ENCODE measurements at places on chromosomes 4 and X.

GRCh38 chr4:182874304-182874751, 42.9 kb downstream of the DCTD start:
- no peak for DNase-seq

- peak; percentile 31 for DNase-seq
Measured at GRCh38 chr4:140790765-140791164, 34.6 kb upstream of the TBC1D9 start.

DNA sequence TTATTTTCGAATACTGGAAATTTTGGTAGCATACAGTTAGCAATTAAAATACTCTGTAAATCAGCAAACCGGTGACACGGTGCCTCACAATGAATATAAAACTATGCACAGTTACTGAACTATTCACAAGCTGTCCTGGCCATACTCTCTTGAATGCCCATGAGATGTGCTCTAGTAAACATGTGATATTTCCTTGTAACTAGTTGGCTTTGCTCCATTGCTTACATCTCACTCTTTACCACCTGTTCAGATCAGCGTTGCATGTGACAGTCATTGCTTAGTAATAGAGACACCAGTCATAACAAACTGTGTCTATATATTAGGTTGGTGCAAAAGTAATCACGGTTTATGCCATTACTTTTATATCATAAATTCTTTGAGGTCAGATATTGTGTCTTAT, 897.9 kb upstream of the FTHL17 start:
- no peak for DNase-seq

- DNase-seq = peak; percentile 39
Measured at GRCh38 chr4:118955515-118955914, 66.9 kb downstream of the SYNPO2 start.

- DNase-seq = peak; percentile 58
Measured at GRCh38 chr4:36351082-36351666, 69.8 kb downstream of the DTHD1 start.

DNA sequence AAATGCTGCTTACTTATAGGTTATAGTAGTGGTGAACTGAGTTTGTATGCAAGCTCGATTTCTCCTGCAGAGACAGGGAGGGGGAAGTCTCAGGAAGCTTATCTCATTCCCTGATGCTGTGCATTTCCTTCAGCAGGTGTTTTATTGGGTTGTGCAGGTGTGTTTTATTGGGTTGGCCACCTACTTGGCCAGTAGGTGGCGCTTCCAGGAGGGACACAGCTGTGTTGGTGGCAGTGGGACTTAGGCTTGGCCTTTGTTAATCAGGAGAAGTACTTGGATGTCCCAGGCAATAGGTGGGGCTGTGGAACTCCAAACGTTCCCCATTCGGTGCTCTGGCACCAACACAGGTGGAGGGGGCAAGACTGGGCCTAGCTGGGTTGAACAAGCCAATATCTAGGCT, 196.0 kb upstream of the DCAF8L1 start:
- no peak for DNase-seq

DNA sequence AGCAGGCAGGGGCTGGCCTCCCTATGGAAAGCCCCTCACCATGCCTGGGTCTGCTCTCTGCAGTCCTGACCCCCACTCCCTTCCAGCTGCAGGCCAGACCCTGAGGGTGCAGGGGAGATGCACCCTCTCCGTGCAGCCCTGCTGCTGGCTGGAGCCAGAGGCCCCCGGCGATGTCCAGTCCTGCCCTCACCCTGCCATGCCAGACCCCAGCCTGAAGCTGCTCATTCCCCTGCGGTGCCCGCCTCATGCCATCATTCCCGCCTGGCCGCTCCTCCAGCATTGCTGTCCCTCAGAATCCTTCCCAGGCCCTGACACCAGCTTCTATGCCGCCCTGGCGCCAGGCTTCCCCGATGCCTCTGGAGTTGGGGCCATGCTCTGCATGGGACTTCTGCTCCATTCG, 72.4 kb downstream of the SORCS2 start:
- no peak for DNase-seq

DNA sequence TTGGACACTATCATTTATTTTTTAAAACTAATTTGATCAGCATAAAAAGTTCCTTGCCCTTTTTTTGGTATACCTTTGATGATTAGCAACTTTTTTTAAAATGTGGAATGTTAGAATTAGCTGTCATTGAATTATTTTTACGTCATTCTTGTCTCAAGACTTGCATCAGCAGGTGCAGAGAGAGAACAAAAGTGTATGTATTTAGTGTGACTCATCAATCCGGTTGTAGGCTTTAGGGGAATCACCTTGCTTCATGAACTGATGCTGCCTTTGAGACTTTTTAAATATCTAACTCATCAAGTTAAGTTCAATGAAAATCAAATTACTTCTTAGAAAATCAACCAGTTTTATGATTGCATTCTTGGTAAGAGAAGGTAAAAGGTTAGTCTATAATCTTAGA, 125.1 kb downstream of the ARX start:
- DNase-seq = no peak

- DNase-seq = no peak
Measured at GRCh38 chr4:41324861-41325260, 68.1 kb downstream of the UCHL1 start.

DNA sequence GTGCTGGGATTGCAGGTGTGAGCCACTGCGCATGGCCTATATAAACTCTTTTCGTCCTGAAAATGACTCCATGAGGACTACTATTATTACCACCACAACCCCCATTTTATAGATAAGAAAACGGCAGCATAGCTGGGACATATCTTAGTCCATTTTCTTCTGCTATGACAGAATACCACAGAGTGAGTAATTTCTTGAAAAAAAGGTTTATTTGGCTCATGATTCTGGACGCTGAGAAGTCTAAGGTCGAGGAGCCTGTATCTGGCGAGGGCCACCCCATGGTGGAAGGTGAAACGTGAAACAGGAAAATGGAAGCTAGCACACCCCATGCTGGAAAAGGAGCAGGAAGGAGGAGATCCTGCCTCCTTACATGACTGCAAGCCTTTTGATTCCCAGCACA, 68.9 kb downstream of the SMIM20 start:
- DNase-seq = no peak

Measured in ELR (cell line).